ENCODE measurements at places on chromosomes 4 and X. TPM values are rescaled to one million over a fixed set of nuclear protein-coding genes. Genes with fewer than 3 reads are reported as not detected.

BEX5 gene
- 3.7 TPM for total RNA-seq

DUSP9 gene
- 2.7 TPM for total RNA-seq

TMEM31 gene
- total RNA-seq = not detected

GYPB gene
- not detected for total RNA-seq

ARHGEF6 gene
- 13.3 TPM for total RNA-seq

TNMD gene
- not detected for total RNA-seq

TECRL gene
- 0.16 TPM for total RNA-seq

PAGE1 gene
- not detected for total RNA-seq

AFF1 gene
- total RNA-seq = 194 TPM

RAB9A gene
- 25.1 TPM for total RNA-seq

SOD3 gene
- total RNA-seq = 46.0 TPM

- DNase-seq = no peak
Observed at GRCh38 chr4:105306158-105306781, 159.6 kb downstream of the TET2 start.

- no peak for DNase-seq
Observed at GRCh38 chrX:71941776-71942175, 31.1 kb downstream of the NHSL2 start.

DNA sequence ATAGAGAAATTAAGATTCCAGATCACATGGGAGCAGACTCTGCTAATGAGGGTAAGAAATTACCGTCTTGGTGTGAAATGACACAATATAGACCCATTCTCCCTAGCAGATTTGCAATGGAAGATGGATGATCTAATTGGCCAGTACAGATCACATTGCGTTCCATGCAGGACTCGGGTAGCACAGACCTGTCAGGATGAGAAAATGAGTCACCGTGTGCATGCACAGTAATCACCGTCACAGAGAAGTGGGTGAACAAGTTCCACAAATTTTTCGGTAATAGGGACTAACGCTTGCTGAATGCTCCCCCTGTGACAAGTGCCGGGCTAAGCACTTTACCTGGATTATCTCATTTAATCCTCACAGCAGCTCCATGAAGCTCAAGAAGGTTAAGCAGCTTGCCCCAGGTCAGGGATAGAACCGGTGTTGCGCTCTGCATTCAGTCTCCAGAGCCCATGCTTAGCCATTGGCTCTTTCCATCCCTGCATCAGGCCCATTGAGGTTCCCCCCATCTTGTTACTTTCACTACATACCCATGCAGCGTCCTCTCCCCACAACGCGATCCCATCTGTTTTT lies 375.6 kb downstream of the FBXW7 start:
- DNase-seq = no peak

DNA sequence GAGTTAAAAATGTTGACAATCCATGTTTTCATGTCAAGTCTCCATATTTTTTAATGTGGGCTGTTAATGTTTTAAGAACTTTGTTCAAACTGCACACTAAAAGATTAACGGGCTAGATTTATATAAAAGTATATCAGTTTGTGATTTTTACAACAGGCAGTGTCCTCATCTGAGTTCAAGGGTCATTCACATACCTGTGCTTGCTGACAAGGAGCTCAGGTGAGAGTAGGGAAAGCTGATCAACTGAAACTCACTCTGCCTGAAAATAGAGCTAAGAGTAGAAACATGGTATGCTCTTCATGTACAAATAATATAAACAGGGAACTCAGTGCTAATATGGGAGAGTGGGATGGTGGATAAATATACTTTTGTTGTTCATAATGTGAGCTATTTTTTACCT lies 102.3 kb upstream of the DKK2 start:
- DNase-seq = no peak

- no peak for DNase-seq
Observed at GRCh38 chrX:41559235-41560052, 112.3 kb downstream of the NYX start.

DNA sequence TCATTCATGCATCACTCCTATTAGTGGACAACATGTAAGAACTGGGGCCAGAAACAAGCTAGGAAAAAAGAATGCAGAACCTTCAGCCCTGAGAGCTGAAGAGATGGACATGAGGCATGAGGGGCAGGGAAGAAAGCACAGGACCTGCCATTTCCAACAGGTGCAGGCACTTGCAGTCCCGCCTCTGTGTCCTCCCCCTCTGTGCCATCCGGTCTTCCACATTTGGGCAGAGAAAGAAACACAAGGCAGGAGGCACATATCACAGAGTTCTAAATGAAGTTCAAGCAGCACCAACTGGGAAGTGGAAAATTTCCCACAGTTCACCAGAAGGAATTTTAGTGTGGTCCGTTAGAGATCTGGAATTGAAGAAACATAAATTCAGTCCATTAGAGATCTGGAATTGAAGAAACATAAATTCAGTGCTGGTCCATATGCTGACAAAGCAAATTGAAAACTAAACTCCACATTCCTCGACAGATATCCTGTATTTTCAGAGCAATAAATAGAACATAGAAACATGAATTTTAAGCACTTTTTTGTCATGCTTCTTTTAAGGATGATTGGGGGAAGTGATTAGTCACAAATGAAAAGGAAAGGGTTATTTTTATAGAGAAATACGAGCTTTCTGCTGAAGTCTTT lies 57.2 kb upstream of the DAPP1 start:
- no peak for DNase-seq

DNA sequence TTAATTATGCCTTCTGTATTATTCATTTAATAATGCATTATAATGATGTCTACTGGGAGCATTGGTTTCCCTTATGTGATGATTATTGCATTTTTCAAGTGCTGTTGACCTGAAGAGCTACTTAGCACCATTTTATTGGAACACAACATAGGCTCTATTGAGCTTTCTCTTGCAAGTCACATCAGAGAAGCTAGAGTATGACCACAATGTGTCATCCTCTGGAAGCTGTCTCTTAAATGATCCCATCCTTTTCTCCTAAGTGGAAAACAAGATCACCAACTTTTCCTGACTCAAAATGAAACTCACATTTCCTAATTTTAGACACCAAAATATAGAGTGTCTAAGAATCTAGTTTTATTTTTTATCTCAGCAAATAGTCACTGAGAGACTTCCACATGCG lies 1451.9 kb downstream of the PCDH7 start:
- no peak for DNase-seq

- DNase-seq = no peak
Observed at GRCh38 chr4:185536411-185536709, 1.1 kb upstream of the PDLIM3 start.

GRCh38 chrX:128458888-128459287 lies 406.7 kb upstream of the ACTRT1 start:
- DNase-seq = no peak

DNA sequence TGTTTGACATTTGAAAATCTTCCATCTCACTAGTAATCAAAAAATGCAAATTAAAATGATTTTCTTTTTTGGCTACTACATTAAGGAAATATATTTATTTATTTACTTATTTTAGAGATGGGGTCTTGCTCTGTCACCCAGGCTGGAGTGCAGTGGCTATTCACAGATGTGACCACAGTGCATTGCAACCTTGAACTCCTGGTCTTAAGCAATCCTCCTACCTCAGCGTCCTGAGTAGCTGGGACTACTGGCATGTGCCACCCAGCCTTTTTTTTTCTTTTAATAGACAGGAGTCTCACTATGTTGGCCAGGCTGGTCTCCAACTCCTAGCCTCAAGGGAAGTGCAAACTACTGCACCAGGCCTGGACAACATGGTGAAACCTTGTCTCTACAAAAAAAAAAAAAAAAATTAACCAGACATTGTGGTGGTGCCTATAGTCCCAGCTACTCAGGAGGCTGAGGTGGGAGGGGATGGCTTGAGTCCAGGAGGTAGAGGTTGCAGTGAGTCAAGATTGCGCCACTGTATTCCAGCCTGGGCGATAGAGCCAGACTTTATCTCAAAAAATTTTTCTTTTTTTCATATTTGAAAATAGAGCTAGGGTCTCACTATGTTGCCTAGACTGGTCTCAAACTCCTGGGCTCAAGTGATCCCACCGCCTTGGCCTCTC lies 4.4 kb upstream of the SMIM14 start:
- DNase-seq = no peak

GRCh38 chr4:16573739-16574138 lies 324.7 kb downstream of the LDB2 start:
- DNase-seq = peak; percentile 62

DNA sequence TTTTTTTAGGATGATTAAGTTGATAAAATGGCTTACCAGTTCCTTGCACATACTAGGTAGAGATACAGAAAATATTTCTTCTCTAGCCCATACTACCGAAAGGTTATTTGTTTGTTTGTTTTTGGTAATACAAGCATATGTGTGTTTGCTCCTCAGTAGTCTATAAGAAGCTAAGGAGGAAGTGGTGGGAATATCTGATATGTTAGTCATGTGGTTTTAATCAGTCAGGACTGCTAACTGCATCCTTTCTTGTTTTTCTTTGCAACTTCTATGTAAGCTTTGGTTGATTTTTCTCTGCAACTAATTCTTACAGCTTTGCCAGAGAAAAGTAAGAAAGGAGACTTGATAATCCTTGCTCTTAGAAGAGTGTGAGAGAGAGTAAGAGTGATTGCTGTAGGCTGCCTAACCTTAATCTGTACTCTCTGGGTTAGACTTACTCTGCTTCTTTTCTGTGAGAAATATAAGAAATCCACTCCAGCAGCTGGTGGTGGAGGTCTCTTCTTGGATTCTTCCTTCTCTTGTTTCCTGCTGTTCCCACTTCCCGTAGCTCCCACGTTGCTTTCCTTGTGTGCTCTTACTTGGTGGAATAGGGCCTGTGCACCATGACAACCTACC lies 28.3 kb downstream of the SEPTIN11 start:
- DNase-seq = no peak

DNA sequence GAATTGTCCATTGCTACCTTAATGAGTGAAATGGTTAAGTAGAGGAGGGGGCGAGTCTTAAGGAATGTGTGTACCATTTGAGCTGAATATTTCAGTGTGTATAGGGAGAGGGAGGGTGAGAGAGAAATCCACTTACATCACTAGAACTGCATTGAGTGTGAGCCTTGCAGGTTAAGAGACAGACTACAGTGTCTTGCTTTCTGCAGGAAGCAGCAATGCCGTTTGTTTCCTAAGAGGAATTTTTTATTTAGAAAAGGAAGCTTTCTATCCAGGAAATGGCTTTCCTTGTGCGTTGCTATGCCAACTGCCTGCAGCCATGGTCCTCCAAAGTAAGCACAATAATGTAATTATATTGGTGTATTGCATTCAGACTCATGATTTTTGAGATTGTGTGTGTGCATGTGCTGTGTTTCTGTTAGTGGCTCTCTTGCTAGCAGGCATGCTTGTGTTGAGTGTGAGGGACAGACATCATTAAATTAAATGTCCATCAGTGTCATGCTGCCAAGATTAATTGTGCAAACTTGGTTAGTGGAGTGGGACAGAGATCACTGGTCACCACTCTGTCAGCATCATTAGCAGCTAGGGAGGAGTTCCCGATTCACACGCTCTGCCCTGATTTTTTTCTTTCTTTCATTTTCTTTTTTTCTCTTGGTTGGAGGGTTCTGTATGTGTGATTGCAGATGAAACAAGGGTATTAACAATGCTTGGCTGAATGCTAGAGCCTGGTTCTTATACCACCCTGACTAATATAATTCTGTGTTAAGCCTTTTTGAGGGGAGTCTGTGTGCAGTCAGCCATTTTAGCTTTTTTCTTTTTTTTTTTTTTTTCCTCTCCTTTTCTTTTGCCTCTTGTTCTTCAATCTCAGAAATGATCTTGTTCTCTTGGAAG lies 164.3 kb downstream of the RAPGEF2 start:
- DNase-seq = no peak

- DNase-seq = no peak
Observed at GRCh38 chrX:13014111-13015096, 30.0 kb downstream of the FAM9C start.

- DNase-seq = no peak
Observed at GRCh38 chr4:74368596-74368995, 3.7 kb downstream of the EREG start.

Data from ureter (tissue), 1 donor.